ENCODE measurements at places on chromosomes 11 and 22. TPM values are rescaled to one million over a fixed set of nuclear protein-coding genes. Genes with fewer than 3 reads are reported as not detected.

The HNRNPUL2 gene
- polyA plus RNA-seq: 82.0 TPM

The PPP1R14B gene
- 59.6 TPM for polyA plus RNA-seq

The MUC2 gene
- 0.03 TPM for polyA plus RNA-seq

The OR52N2 gene
- not detected for polyA plus RNA-seq

The MIOX gene
- 13.6 TPM for polyA plus RNA-seq

The POTEH gene
- polyA plus RNA-seq: not detected

DNA sequence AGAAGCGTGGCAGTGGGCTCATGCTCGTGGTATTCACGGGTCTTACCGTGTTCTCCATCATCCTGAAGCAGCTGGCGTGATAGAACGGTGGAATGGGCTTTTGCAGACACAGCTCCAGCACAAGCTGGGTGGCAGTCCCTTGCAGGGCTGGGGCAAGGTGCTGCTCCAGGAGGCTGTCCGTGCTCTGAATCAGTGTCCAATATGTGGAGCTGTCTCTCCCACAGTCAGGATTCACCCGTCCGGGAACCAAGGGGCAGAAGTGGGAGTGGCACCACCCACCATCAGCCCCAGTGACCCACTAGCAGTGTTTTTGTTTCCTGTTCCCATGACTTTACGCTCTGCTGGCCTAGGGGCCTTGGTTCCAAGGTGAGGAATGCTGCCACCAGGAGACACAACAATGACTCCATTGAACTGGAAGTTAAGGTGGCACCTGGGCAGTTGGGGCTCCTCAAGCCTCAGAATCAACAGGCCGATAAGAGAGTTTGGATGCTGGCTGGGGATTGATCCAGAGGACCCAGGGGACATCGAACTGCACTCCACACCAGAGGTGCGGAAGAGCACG lies 16.9 kb upstream of the CD81 start:
- no peak for DNase-seq

GRCh38 chr11:68583041-68583446 lies 101.3 kb upstream of the GAL start:
- DNase-seq: no peak

DNA sequence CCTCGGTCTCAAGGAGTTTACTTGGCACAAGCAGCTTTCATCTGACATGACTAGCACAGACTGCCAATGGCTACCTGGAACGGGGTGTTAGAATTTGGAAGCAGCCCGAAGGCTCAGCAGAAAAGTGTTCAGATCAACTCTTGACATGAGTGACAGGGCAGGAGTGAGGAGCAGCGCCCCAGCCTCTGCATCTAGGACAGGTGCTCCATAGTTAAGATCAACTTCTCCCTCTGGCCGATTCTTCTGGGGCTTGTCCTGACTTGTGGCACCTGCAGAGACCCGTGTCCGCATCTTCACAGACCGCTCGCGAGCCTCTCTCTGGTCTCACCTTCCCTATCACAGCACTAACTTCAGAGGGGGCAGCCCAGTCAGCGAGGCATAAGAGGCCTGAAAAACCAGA lies 42.5 kb upstream of the CHKA start:
- DNase-seq: no peak

DNA sequence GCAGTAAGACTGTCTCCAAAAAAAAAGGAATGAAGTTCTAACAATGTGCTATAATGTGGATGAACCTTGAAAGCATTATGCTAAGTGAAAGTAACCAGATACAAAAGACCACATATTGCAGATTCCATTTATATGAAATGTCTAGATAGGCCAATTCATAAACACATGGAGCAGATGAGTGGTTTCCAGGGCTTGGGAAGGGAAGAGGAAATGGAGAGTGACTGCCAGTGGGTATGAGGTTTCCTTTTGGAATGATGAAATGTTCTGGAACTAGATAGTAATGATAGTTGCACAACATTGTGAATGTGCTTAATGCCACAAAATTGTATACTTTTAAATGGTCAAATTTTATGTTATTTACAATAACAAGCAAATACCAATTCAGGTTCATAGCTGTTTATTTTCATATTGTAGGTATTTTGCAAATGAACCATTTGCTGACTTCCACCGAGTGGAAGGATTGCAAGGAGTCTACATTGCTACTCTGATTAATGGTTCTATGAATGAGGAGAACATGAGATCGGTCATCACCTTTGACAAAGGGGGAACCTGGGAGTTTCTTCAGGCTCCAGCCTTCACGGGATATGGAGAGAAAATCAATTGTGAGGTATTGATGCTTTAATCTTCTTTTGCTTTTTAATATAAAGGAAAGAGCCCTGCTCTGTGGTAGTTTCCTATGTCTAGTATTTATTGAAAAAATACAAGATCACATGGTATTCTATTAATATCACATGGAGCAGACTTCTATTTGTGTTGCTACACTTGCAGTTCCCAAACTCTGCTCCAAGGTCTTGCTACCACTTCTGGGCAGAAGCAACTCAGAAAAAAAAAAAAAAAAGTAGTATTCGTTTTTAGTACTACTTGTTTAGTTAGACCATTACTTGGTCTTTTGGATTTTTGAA lies 67.7 kb upstream of the SORL1-AS1 start:
- no peak for DNase-seq

GRCh38 chr11:20036626-20037335 lies 123.5 kb downstream of the DBX1 start:
- DNase-seq: no peak
